ENCODE measurements at places on chromosomes 2 and 18. TPM values are rescaled to one million over a fixed set of nuclear protein-coding genes. Genes with fewer than 3 reads are reported as not detected.

DNA sequence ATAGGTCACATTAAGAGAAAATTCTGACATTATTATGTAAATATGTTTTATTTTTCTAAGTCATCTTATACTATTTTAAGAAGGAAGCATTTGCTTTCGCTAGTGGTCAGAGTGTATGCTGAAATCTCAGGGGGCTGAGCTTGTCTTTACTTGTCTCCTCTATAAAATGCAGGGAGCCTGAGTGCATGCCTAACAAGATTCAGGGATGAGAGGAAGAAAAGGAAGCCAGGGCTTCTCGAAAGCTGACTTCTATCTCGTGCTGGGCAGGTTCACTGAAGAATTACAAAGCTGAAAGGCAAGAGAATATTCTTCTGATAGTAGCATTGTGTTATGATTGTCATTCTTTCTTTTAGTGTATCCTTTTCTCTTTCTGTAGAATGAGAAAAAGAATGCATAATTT lies 467.4 kb downstream of the SOX11 start:
- no peak for DNase-seq

DNA sequence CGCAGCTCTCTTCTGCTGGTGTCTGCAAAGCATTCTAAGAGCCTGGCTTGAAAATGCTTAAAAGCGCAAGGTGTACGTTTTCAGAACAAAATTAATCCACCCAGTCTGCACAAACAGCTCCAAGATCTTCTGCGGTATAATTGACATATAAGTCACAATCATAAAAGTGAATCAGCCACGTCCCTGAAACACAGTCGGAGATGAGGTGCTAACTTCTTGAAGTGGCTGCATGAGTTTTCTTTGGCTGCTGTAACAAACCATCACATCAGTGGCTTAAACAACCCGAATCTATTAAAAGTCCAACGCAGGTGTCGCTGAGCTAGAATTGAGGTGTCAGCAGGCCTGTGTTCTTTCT lies 32.6 kb downstream of the ARL4C start:
- no peak for DNase-seq

DNA sequence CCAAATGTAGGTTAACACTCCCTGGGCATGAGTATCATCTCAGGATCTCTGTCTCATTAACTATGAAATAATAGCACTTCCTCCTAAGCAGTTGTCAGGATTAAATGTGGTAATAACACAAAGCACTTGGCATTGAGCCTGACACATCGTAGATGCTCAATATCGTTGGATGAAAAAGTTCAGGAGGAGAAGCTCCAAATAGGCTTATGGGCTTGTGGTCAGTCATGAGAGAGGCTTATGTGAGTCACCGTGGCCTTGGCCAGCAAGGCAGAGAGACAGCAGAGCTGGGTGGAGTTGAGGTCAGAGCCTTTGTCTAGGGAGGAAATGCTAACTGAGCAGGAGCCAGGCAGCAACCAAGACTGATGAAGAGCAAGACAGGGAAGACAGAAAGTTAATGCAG lies 68.3 kb upstream of the PPM1B start:
- DNase-seq: peak; percentile 72

DNA sequence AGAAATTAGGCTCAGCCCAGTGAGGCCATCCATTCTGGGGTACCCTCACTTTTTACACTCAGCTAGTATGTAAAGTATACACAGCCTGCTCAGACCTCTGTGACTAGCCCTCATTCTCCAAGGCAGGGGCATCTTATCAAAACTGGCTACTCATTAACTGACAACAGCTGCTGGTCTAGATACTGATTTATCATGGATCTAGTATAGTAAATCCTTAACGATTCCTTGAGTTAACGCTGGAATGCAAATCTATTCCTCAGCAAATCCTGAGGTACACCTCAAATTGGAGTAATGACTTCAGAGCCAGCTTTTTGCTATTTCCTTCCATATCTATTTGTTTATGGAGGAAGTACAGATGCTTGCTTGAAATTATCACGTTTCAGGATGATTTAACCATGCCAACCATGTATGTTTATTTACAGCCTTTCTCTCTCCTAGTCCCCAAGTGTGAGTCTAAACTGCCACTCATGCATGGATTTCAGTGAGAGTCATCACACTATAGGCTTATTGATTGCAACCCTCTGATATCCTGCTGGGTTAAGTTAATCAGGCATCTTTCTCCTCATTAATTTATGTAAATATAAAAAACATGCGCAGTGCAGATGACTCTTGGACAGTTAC lies 70.2 kb upstream of the DOK6 start:
- DNase-seq: no peak

DNA sequence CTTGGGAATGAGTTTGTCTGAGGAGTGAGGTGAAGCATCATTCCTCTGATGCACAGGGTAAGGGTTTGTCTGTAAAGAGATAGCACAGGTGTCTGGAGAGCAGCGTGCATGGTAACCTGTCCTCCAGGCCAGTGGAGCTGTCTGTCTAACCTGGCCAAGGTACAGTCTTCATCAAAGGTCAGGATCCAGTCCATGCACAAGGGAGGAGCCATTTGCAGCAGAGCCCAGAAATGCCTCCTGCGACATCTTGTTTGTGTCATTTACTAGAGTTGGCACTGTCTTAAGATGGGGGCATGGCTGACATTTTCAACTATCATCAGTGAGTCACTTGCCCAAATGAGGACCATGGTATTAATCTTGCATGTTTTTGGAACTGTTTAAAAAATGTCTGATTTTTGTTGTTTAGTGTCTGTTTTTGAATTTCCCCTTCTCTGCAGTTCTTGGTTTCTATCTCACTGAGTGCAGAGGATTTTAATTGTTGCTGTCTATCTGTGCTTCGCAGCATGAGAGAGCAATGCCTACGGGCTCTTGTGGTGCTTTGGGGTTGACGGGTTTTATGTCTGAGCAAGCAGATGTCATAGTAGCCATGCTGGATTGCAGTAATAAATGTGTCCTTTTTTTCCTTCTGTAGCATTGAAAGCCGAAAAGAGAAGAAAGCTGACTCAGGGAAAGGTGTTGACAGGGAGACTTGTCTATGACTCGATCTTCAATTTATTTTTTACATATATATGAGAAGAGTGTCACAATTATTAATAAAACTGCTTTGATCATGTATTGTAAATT lies 91.3 kb downstream of the DPP4 start:
- no peak for DNase-seq

- DNase-seq: no peak
Observed at GRCh38 chr2:158463496-158464095, 6.8 kb downstream of the PKP4 start.

DNA sequence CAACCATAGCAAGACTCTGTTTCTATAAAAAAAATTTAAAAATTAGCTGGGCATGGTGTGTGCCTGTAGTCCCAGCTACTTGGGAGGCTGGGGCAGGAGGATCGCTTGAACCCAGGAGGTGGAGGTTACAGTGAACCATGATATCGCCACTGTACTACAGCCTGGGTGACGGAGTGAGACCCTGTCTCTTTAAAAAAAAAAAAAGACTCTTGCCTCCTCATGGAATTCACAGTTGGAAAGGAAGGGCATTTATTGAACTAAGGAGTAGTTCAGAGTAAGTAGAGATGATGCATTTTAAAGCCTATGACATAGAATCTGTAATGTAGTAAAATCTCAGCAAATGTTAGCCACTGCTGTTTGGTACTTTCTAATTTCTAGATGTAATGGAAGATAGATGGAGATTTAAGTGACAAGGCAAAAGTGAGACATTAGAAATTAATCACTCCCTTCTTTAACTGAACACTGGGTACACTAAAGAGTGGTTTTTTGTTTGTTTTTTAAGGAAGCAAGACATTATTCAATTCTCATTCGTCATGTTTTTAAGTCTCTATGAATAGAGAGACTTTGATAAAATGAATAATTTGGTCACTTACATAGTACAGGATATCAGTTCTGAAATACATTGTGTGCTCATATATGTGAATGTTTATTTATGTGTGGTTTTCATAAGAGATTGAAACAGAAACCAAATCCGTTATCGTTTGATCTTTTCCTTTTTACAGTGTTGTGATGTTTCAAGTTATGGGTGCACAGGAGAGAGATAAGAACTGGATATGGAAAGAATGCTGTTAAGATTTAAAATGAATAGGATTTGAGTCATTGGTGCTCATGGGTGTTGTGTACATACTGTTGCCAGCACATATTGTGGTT lies 186.1 kb upstream of the STON1 start:
- no peak for DNase-seq

DNA sequence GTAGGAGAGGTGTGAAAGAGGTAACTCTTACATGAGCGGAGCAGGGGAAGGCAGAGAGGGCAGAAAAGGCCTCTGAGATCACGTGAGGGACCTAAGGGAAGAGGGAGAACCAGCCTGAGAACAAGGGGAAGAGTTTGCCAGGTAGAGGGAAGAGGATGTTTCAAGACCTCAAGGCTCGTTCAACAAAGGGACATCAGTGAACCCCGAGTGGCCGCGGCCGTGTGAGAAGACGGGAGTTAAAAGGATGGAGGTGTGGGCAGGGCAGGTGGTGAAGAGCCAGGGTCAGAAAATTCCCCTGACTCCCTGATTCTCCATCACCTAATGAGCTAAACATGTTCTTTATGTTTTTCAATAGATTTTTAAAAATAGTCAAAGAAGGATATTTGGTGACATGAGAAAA lies 44.4 kb downstream of the NETO1 start:
- DNase-seq: no peak

DNA sequence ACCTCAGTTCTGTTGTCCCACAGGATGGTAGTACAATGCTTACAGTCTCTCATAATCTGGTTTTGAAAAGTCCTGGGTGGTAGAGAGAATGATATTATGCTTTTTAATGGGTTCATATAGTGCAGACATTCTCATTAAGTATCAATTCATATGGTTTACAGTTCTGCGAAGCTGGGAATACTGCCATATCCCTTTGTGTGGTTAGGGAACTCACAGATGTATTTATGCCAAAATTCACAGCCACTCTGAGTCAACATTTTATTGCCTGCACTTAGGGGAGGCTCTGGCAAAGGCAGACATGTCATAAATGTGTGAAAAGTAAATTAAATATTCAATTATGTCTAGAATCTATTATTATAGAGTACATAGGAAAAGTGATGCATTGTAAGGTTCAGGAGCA lies 808.2 kb downstream of the SUCLG1 start:
- no peak for DNase-seq

DNA sequence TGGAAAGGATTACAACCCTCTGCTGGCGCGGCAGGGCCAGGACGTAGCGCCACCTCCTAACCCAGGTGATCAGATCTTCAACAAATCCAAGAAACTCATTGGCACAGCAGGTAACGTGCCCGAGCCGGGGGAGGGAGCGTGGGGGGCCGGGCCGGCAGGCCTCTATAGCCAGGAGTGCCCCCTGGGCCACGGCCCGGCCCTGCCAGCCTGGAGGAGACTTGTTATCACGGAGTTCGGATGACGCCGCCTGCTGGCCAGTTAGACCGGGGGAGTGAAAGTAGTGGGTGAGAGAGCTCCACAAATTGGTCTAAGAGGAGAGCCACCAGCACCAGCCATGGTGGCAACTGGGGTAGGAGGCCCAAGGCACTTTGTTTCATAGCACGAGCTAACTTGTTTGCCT lies 8.6 kb upstream of the TMEM214 start:
- no peak for DNase-seq

- no peak for DNase-seq
Observed at GRCh38 chr2:101736861-101737291, 39.4 kb downstream of the MAP4K4 start.

- DNase-seq: no peak
Observed at GRCh38 chr2:120990451-120990871, 254.8 kb downstream of the GLI2 start.

GRCh38 chr18:13813271-13813849 lies 10.6 kb upstream of the MC5R start:
- peak; percentile 44 for DNase-seq

- no peak for DNase-seq
Observed at GRCh38 chr2:138500592-138501424, 762 bp upstream of the SPOPL start.

GRCh38 chr18:32138332-32138982 lies 46.8 kb downstream of the RNF138 start:
- no peak for DNase-seq

GRCh38 chr2:67243919-67244318 lies 153.2 kb upstream of the ETAA1 start:
- DNase-seq: no peak

DNA sequence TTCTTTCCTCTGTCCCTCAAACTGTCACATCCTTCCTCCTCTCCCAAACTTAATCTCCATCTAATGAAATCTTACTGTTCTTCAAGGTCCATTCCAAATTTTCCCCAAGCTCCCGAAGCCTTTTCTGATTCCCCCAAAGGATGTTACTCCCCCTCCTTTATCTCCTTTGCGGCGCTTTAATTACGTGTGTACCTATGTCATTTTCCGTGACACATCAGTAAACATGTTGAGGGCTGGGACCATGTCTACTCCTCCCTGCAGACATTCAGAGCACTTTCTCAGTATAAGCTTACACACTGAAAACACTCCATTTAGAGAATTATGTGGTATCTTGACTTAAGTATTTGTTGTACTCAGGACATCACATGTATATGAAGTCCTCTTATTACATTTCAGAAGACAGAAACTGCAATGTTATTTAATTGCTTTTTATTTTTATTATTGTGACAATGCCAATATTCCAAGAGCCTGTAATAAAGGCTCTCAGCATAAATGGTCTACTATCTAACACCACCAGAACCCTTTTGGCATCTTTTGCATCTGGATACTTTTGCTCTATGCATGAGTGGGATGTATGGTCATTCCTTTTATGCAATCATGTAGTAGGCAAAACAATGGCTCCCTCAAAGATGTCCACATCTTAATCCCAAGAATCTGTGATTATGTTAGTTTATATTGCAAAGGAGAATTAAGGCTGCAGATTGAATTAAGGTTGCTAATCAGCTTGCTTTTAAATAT lies 1.8 kb downstream of the NMI start:
- no peak for DNase-seq

DNA sequence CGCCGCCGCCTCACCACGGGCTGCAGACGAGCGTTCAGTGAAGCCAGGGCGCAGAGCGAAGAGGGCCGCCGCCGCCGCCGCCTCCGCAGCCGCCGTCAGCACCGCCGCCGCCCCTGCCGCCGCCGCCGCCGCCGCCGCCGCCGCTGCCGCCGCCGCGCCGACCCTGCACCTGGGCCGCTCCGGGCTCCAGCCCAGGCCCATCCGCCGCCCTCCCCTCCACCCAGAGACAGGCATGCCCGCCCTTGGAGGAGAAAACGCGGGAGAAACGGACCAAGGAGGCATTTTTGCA lies 3.0 kb downstream of the POU3F3 start:
- DNase-seq: no peak

Gene COX7A2L
- 101 TPM for total RNA-seq

Gene CPLX4
- total RNA-seq: not detected

Gene MAB21L4
- total RNA-seq: not detected

Gene NAT8
- total RNA-seq: not detected

Gene CRYBA2
- not detected for total RNA-seq

Gene MXD1
- 9.6 TPM for total RNA-seq

Gene MATN3
- 0.52 TPM for total RNA-seq

Gene CXCR2
- 1.2 TPM for total RNA-seq

Gene TMEM178A
- total RNA-seq: 5.4 TPM
